Cardiac muscle cell (in vitro differentiated cells and primary cell): ENCODE measurements at places on chromosomes 2 and 18.

DNA sequence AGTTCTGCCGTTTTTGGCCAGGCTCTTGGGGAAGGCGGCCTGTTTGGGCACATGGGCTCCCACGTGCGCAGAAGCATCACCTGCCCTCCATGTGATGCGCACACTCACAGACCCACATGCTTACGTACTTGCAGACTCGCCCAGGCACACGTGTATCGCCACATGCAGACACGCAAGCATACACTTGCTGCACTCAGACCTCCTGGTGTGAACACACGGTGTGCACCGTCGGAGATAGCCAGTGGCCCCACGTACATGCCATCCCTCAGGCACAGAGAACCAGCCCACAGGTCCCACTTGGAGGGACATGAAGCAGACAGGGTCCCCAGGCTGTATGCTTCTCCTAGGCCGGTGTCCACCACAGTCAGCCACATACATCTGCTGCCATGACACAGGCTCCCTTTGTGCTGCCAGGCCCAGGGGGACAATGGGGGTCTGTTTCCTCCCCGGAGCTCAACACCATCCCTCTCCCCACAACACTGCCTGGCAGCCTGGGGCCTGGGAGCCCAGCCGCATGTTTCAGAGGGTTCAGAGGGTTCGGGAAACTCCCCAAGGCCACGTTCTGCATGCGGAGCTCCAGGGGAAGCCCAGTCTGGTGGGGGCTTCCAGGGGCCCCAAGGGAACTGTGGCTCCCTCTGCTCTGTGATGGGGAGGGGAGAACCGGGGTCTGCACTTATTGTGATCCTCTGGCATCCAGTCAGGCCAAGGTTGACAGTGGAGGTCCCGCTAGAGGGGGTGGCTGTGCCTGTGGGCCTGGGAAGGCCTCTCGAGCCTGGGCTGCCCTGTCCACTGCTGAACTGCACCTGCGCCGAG, 208.1 kb upstream of the HAAO start:
- no peak for DNase-seq
- peaks cover 9% of the 10 kb centered on the region for H3K4me1 ChIP-seq
- H3K27ac ChIP-seq, result no peak overlapping the region
- H3K36me3 ChIP-seq, result no peaks in the 10 kb centered on the region
- no peaks in the 10 kb centered on the region for H3K27me3 ChIP-seq
- no peak overlapping the region for H3K4me3 ChIP-seq

GRCh38 chr2:133801946-133802345, 233.7 kb upstream of the NCKAP5 start:
- no peak for DNase-seq
- H3K36me3 ChIP-seq, result no peaks in the 10 kb centered on the region
- no peaks in the 10 kb centered on the region for H3K4me1 ChIP-seq
- no peak overlapping the region for H3K4me3 ChIP-seq

DNA sequence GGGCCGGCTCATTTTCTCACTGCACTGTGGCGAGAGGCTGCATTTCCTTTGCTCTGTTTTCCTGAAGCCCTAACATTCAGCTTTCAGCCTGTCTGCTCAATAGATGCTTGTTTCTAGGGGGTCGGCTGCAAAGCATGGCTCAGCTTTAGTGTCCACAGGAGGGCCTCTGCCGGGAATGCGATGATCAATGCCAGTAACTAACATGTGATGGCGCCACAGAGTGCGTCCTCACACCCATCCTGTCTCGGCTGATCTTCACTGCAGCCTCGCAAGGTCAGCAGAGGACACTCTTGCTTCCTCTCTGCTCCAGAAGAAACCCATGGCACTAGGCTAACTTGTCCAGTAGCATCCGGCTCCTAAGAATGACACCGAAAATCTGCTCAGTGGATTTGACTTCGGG, 156.4 kb upstream of the PXDN start:
- no peak overlapping the region for H3K27ac ChIP-seq
- H3K27me3 ChIP-seq, result no peaks in the 10 kb centered on the region
- H3K36me3 ChIP-seq, result no peaks in the 10 kb centered on the region
- no peaks in the 10 kb centered on the region for H3K4me1 ChIP-seq
- H3K4me3 ChIP-seq, result no peak overlapping the region

DNA sequence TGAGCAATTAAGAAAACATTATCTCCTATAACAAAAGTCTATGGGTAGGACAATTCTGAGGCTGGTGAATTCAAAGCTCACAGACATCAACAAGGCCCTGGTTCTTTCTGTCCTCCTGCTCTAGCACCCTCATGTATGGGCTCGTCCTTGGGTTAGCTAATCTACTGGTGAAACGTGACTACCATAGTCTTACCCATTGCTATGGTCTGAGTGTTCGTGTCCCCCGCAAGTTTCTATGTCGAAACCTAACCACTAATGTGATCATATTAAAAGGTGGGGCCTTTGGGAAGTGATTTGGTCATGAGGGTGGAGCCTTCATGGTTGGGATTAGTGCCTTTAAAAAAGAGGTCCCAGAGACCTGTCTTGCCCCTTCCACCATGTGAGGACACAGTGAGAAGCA, 564.7 kb downstream of the TNS1 start:
- H3K36me3 ChIP-seq, result no peaks in the 10 kb centered on the region
- H3K4me3 ChIP-seq, result no peak overlapping the region
- no peak overlapping the region for H3K27ac ChIP-seq
- DNase-seq, result no peak
- no peaks in the 10 kb centered on the region for H3K27me3 ChIP-seq

DNA sequence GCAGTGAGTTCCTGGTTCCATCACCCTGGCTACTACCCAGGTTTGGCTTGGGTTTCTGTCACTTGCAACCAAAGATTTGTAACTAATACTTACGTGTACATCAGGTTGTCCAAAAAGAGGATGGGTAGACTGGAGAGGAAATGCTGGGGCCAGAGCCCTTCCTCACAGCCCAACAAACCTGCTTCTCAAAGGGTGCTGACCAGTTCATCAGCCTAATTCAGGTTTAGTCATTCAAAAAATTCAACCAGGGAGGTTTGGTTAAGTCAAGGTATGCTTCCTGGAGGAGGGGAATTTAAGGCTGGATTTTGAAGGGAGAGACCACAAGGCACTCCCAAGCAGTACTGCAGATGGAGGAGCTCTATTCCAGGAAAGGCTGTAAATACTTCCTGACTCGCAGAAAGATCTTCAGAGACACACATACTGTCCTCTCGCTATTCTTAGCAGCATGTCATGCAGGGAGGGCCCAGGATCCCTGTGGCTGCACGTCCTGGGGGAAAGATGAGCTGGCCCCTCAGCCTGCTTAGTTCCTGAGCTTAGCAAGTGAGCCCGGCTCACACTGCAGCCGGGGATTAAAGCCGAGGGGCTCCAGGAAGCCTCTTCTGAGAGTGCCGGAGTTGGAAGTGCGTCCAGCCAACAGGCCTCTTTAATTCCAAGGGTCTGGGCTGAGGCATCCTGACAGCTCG, 40.0 kb upstream of the BIN1 start:
- H3K4me1 ChIP-seq, result peaks cover 12% of the 10 kb centered on the region
- DNase-seq, result no peak
- H3K27me3 ChIP-seq, result no peaks in the 10 kb centered on the region

GRCh38 chr2:143192716-143193115, 63.5 kb downstream of the ARHGAP15 start:
- H3K27ac ChIP-seq, result no peak overlapping the region
- H3K4me3 ChIP-seq, result no peak overlapping the region
- no peaks in the 10 kb centered on the region for H3K36me3 ChIP-seq
- DNase-seq, result no peak
- H3K4me1 ChIP-seq, result peaks cover 4% of the 10 kb centered on the region
- H3K27me3 ChIP-seq, result no peaks in the 10 kb centered on the region

DNA sequence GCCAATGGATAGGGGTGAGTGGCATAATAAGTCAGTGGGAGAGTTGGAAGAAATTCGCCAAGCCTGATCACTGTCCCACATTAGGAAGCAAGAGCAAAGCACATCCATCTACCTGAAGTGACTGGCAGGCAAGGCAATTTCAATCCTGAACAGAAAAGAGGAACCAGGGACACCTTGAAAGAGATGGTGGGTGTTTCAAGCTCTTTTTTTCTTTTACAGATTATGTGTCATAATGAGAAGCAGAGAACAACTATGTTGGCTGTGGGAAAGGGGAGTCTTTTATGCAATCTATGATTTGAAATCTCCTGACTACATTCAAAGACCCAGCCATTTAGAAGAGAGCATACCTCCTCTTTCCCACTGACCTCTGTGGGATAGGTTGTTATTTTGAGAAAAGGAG, 63.5 kb downstream of the TGIF1 start:
- H3K27me3 ChIP-seq, result no peaks in the 10 kb centered on the region
- DNase-seq, result no peak
- no peaks in the 10 kb centered on the region for H3K4me1 ChIP-seq
- no peak overlapping the region for H3K4me3 ChIP-seq
- H3K36me3 ChIP-seq, result no peaks in the 10 kb centered on the region

DNA sequence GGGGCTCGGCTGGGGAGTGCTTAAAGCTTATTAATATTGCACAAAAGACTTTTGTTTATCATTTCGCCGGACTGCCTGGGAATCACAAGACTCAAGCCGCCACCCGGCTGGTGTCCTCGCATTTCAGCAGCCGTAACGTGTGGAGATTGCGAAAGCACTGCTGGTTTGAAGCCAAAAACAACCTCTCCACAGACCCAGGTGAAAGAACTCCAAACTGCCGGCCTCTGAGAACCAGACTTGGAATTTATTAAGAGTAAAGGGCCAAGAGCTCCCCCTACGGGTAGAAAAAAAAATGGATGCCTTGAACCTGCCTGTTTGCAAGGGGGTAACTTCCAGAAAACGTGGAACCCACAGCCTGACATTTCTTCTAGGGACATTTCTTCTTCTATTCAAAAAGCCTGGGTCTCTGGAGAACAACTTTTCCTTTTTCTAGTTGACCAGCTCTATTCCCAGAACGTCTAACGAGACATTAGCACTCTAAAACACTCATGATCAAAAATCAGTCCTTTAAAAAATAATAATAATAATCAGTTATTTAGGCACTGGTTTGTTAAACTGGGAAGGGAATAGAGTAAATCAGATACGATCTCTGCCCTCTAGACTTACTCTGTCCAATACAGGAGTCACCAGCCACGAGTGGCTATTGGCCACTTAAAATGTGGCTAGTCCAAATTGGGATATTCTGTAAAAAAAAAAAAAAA, 216.3 kb downstream of the C1D start:
- no peaks in the 10 kb centered on the region for H3K27me3 ChIP-seq
- H3K4me3 ChIP-seq, result no peak overlapping the region
- H3K36me3 ChIP-seq, result no peaks in the 10 kb centered on the region
- DNase-seq, result peak; percentile 90
- H3K27ac ChIP-seq, result no peak overlapping the region
- peaks cover 5% of the 10 kb centered on the region for H3K4me1 ChIP-seq

DNA sequence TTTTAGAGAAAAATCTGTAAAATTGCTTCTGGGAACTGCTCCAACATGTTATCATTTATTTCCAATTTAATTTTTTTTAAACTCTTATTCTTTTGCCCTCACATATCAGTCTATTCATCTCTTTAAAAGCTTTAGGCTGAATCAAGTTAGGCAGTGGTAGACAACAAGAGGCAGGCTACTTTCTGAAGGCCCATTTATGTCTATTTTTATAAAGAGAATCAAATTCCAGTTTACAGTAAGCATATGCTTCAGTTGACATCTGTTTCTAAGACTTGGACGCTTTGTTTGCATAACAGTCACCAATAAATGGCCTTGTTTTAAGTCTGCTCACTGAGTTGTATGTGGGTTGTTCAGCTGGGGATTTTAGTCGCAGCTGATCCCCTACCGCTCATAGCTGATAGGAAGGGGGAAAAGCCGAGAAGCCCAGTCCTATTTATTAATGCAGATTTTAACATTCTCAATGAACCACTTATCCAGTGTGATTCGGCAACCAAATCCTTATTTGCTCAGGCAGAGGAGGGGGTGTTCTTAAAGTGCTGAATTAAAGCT, 260.4 kb upstream of the SIX3 start:
- no peaks in the 10 kb centered on the region for H3K36me3 ChIP-seq
- H3K27me3 ChIP-seq, result peaks cover 31% of the 10 kb centered on the region
- no peak overlapping the region for H3K4me3 ChIP-seq

- H3K4me1 ChIP-seq, result peaks cover 3% of the 10 kb centered on the region
- no peak for DNase-seq
- no peak overlapping the region for H3K27ac ChIP-seq
- no peaks in the 10 kb centered on the region for H3K27me3 ChIP-seq
- H3K36me3 ChIP-seq, result no peaks in the 10 kb centered on the region
- no peak overlapping the region for H3K4me3 ChIP-seq
These were observed 5.7 kb upstream of the HTR2B start for GRCh38 chr2:231130336-231131056.

DNA sequence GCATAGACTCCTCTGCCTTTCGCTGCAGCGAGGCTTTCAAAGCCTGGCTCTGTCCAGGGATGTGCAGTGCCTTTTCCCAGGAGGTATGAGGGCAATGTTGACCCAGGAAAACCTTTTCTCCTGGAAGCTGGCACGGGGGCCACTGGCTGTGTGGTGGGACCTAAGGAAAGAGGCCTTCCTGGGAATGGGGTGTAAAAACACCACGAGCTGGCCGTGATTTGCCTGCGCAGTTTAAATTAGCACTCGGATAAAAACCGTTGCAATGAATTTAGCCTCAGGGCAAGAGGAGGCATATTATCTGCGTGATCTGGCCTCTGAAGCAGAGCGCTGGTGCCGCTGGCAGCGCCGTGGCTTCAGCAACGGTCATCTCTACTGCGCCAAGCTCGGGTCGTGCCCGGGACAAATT, 3.0 kb downstream of the OSR1 start:
- DNase-seq, result no peak
- peaks cover 95% of the 10 kb centered on the region for H3K27me3 ChIP-seq
- H3K4me1 ChIP-seq, result peaks cover 13% of the 10 kb centered on the region
- no peak overlapping the region for H3K4me3 ChIP-seq

DNA sequence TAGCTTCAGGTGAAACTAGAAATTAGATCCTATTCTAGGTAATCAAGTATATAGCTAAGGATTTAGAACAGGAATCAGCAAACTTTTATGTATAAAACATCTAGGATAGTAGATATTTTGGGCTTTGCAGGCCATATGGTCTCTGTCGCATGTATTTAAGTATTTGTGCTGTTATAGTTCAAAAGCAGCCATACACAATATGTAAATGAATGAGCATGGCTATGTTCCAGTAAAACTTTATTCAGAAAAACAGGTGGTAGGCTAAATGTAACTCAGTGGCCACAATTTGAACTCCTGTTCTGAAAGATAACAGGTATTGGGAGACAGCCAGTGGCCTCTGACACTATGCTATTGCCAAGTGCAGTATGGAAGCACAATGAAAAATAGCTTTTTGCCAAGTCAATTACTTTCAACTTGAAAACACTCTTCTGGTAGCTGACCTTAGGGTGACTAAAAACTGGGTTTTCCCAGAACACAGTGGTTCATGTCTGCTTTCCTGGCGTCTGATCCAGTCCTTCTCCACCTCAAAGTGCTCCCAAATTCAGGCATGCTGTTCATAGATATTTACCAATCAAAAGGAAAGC, 304.7 kb upstream of the SYT4 start:
- H3K27ac ChIP-seq, result no peak overlapping the region
- no peaks in the 10 kb centered on the region for H3K4me1 ChIP-seq
- H3K27me3 ChIP-seq, result no peaks in the 10 kb centered on the region
- no peak overlapping the region for H3K4me3 ChIP-seq
- no peaks in the 10 kb centered on the region for H3K36me3 ChIP-seq

GRCh38 chr18:51897884-51898283, 442.1 kb upstream of the DCC start:
- DNase-seq, result no peak
- H3K27ac ChIP-seq, result no peak overlapping the region
- no peaks in the 10 kb centered on the region for H3K27me3 ChIP-seq
- no peaks in the 10 kb centered on the region for H3K36me3 ChIP-seq
- no peak overlapping the region for H3K4me3 ChIP-seq

- H3K4me1 ChIP-seq, result peaks cover 23% of the 10 kb centered on the region
- H3K36me3 ChIP-seq, result no peaks in the 10 kb centered on the region
- no peaks in the 10 kb centered on the region for H3K27me3 ChIP-seq
- no peak for DNase-seq
These were observed 67.6 kb downstream of the AGAP1 start for GRCh38 chr2:235561450-235561849.

GRCh38 chr2:41772697-41773096, 275.1 kb upstream of the PKDCC start:
- H3K27ac ChIP-seq, result no peak overlapping the region
- peaks cover 4% of the 10 kb centered on the region for H3K27me3 ChIP-seq
- no peak for DNase-seq
- H3K4me1 ChIP-seq, result no peaks in the 10 kb centered on the region
